Stimulated activated effector memory CD8-positive, alpha-beta T cell treated with anti-CD3 and anti-CD28 coated beads, Interleukin-12 subunit alpha, Interleukin-12 subunit beta, amount 100 ng/mL, for 72 hours (primary cell): ENCODE measurements at places on chromosomes 13 and 19.

GRCh38 chr13:87680298-87680697 lies 9.1 kb downstream of the SLITRK5 start:
- no peak for DNase-seq

DNA sequence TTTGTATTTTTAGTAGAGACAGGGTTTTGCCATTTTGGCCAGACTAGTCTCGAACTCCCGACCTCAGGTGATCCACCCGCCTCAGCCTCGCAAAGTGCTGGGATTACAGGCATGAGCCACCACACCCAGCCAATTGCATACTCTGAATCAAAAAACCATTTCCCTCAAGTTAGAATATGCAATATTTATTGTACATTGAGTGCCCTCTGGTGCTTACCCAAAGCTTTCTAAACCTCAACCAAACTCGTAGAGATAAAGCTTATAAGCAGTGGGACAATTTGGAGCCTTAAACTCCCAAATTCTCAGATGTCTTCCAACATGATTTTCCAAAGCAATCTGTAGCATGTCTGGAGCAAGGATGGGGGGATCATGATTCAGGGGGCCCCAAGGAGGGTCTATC lies 22.4 kb downstream of the RFXAP start:
- no peak for DNase-seq

DNA sequence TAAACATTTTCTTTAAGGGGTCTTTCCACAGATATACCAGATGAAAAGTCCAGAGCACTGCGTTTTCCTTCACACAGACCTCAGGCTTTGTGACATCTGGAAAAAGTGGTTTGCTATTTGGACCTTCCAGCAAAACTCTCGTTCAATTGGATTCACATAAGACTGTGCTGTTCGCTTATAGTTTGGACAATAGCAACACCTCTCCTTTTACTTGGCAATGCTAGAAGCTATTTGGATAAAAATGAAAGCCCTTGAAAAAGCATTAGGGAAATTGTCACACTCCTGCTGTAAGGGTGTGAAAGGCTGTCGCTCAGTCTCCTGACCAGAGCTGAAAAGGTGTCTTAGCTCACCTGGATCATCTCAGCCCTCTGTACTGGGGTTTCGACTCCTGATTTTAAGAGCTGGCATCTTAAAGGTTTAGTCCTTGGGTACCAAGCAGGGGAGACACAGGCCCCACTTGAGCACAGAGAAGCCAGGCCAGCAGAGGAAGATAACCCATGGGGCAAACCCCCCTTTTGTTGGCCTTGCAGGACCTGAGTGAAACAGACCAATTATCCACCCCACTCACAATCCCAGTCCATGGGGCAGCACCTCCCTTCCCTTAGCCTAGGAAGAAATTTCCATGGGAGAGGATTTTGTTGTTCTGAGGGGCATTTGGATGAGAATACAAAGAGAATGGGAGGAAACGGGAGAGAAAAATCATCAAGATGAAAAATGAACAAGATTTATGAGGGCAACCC lies 257.6 kb downstream of the DLEU7 start:
- DNase-seq = no peak

- no peak for DNase-seq
Observed at GRCh38 chr13:25860862-25861261, 191.0 kb downstream of the SHISA2 start.

- no peak for DNase-seq
Observed at GRCh38 chr13:94967183-94968039, 255.1 kb upstream of the SOX21 start.

GRCh38 chr13:91661692-91662490 lies 263.5 kb downstream of the GPC5 start:
- DNase-seq = no peak

DNA sequence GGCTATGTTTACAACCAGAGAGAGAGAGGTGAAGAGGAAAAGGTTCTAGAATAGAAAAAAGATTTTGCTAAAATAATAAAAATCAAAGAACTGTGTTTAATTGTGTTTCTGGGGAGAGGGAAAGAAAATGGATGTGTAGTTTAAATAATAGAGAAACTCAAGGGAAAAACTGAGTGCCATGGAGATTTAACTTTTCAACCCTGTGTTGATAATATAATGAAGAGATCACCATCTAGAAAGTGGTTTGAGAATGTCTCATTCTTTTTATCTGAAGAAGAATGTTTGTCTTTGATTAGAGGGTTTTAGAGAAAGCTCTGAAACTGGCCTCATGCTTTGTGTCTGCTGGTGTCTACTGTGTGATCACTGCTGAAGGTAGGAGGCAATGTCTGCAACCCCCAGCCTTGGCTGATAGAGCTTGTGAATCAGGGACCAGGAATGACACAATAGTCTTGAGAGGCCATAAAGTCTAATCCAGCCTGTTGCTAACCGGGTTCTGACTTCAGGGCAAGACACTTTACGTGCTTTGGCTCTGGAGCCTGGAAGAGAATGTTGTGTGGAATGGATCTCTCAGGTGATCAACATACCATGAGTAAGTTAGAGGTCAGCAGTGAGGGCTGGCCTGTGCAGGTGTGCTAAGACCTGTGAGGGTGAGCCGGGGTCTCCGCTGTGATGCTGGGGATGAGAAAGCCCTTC lies 5.4 kb downstream of the COL4A2 start:
- no peak for DNase-seq

DNA sequence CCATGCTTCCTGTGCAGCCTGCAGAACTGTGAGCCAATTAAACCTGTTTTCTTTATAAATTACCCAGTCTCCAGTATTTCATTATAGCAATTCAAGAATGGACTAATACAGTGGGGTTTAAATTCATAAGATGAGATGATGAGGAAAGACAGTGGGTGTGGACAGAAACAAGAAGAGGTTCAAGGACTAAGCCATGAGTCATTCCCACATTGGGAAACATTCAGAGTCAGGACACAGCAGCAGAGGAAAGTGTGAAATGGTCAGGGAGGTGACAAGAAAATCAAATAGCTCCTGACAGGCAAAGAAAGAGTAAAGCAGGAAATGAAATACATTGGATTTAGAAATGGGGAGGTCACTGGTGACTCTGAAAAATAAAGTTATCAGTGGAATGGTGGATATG lies 9.1 kb downstream of the ZNF841 start:
- no peak for DNase-seq

DNA sequence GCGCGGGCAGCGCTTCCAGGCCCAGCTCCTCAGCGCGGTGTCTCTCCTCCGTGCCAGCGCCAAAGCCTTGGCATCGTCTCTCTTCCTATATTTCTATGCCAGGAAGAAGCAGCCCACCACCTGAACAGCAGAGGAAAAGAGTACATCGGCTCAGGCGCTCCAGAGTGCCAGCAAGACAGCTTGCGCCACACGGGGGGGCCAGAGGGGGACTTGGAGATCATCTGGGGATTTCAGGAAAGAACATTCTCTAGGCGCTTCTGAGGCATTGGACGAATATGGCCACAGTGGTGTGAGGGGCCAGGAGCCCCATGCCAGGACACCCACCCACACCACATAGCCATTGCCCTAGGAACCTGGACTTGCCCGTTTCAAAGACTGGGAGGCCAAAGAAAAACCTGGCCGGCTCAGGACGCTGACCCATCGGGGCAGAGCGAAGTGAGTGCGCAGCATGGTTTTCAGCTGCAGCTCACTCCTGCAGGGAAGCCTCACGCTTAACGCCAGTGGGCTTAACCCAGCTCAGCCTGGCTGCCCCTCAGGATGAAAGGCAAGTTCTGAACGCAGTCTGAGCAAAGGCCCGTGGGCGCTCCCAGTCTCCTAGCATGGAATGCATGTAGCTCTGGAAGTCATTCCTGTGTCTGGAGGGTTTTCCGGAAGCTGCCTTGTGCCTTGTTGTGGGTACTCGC lies 62.1 kb downstream of the GGACT start:
- DNase-seq = no peak

DNA sequence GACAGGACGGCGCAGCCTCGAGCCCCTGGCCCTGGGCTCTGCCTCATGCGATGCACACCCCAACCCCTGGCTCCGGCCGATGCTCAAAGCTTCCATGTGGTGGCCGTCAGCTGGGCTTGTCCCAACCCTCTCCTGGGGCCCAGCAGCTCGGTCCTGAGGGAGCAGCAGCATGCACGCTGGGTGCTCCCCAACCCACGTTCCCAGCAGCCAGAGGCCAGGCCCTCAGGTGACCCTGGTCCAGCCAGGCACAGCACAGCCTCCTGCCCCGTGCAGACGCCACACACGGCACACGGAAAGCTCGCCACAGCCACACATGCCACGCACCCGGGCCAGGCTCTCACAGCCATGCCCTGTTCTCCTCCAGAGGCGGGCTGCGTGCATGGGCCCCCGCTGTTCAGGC lies 60.7 kb downstream of the IER2 start:
- DNase-seq = no peak

- DNase-seq = no peak
Observed at GRCh38 chr19:1163934-1164683, 10.0 kb downstream of the SBNO2 start.

- no peak for DNase-seq
Observed at GRCh38 chr13:50345804-50346203, 330.6 kb downstream of the KCNRG start.

GRCh38 chr13:75079226-75079625 lies 402.7 kb downstream of the TBC1D4 start:
- DNase-seq = no peak

DNA sequence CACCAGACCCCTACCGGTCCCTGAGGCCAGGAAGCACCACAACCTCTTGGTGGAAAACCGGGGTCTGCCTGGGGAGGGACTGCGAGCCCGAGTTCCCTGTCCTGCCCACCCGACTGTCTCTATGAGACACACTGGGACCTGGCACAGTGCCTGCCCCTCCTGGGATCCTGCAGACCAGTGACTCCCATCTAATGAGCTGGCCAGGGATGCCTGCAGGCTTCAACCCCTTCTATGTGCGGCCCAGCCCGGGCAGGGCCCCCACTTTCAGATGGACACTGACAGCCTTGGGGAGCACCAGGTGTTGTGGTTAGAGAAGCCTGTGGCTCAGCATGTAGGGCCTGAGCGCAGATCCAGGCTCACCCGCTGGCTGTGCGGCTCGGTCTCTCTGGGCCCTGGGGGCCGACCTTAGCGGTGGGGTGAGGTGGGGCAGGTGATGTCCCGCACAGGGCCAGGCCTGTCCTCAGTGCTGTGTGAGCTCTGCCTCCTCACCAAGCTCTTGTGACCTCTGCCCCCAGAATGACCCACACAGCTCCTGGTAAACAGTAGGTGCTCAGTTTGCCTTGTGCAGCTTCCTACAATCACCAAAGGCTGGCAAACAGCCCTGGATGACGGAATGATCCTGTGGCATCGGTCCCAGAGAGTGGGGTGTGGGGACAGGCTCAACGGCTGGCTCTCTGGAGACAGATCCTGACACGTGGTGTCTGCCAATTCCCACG lies 17.9 kb upstream of the CACTIN start:
- DNase-seq = no peak

GRCh38 chr19:5800361-5801270 lies 4.3 kb upstream of the NRTN start:
- no peak for DNase-seq

GRCh38 chr19:18450931-18451836 lies 13.3 kb upstream of the ISYNA1 start:
- peak; percentile 96 for DNase-seq

DNA sequence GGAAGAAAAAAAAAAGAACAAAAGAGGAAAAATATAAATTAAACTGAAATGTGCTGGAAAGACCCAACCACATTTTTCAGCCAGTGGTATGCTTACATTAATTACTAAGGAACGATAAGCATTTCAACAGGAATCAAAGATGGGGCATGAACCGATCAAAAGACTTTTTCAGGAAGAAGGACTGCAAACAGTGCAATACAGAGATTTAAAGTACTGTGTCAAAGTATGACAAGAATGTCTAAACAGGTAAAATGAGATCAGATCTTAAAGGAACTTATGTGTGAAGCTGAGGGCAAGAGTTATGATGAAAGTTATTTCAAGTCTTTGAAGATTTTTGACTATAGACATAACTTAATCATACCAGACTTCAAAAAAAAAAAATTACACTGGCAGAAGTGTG lies 1761.8 kb downstream of the SLITRK5 start:
- DNase-seq = no peak

- no peak for DNase-seq
Observed at GRCh38 chr13:93399212-93399611, 172.6 kb downstream of the GPC6 start.

- DNase-seq = no peak
Observed at GRCh38 chr13:44396701-44397580, 23.3 kb downstream of the SERP2 start.

- no peak for DNase-seq
Observed at GRCh38 chr13:114226088-114226487, 8.6 kb upstream of the CDC16 start.

- DNase-seq = no peak
Observed at GRCh38 chr19:51148580-51148979, 6.5 kb downstream of the SIGLEC7 start.

GRCh38 chr13:34833562-34834182 lies 108.4 kb upstream of the NBEA start:
- no peak for DNase-seq

- no peak for DNase-seq
Observed at GRCh38 chr13:50650592-50651504, 192.6 kb downstream of the DLEU7 start.

- peak; percentile 66 for DNase-seq
Observed at GRCh38 chr13:45055198-45055901, 65.0 kb upstream of the GTF2F2 start.

- peak; percentile 96 for DNase-seq
Observed at GRCh38 chr13:99200432-99201167, at the start of gene UBAC2. UBAC2 (plus strand) TSS chr13:99200854; CDS start chr13:99200909, 55 bp downstream.

DNA sequence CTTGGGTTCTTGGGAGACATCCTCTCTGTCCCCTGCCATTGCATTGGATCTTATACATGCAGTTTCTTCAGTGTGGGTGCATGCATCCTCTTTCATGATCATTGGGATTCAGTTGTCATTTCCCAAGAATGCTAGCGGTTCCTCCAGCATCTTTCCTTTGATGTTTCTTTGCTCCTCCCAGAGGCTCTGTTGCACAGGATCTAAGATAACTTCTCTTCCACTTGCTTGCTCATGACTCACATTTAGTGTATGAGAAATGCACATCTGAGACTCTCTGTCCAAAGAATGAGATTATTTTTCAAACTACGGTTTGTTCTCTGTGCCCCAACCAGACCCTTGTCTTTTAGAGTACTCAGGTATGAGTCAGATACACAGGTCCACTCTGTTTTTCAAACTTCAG lies 197.1 kb downstream of the NDFIP2 start:
- no peak for DNase-seq

- no peak for DNase-seq
Observed at GRCh38 chr13:35621989-35622388, 145.5 kb upstream of the MAB21L1 start.
